ENCODE measurements at places on chromosomes 6 and 20. TPM values are rescaled to one million over a fixed set of nuclear protein-coding genes. Genes with fewer than 3 reads are reported as not detected.

DNA sequence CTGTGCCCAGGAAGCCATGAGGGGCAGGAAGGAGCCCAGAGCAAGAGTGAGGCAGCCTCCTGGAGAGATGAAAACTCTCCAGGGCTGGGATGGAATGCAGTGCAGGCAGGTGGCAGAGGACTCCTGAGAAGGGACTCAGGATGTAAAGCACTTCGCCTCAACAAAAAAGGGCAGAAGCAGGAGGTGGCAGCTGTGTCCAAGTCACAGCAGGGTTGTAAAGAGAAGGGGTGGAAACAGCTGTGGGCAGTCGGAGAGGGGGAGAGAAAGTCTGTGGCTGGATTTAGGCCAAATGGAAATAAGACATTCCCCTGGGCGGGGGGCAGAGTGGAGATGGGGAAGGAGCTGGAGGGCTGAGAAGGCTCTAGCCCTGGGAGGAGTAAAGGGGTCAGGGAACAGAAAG is 34.9 kb downstream of the CYP21A2 start:
- no peak for DNase-seq

GRCh38 chr6:21188505-21189223 is 404.9 kb upstream of the SOX4 start:
- DNase-seq = no peak

DNA sequence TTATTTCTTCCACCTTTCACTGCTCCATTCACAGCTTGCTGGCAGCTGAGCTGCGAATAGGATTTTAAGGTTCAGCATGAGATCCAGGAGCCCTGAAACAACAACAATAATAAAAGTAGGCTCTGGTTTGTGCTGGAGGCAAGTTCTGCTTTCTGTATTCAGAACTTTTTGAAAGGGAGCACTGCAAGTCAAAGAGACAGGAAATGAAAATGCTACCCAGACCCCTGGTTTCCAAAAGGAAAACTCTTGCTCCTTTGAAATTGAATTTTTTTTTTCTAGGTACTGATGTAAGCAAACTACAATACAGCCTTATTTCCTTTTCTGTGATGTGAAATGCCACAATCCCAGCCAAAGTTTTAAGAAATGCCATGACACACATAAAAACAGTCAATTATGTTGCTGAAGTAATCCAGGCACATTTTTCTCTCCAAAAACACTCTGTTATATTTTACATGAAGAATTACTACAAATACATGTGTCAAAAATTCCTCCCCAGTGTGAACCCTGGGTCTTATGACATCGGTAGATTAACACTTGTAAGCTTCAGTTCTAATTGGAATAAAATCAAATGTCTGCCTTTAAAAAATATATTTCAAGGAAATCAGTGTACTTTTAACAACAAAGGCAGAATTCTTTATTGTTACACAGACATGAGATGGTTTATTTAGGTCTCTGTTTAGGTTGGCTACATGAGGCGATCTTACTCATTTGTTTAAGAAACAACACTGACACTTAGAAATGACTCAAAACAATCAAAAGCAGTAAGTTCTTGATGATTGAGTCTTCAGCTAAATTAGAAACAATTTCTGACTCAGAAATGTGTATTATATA is 656.7 kb downstream of the EPHA7 start:
- no peak for DNase-seq

DNA sequence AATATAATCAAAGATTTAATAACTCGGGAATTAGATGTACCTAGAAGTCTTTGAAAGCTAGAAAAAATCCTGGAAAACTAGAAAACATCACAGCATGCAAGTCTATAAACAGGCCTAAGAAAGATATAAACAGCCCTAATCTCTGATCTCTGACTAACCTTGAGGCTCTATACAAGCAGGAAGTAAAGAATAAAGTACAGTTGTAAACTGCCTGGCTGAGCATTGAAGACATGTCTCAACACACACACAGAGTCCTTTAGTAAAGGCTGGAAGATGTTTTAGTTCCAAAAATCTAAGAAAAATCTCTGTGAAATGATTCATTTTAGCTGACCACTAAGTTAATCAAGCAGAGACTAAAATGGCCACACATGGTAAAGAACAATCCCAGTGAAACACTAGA is 774.5 kb downstream of the EYS start:
- no peak for DNase-seq

DNA sequence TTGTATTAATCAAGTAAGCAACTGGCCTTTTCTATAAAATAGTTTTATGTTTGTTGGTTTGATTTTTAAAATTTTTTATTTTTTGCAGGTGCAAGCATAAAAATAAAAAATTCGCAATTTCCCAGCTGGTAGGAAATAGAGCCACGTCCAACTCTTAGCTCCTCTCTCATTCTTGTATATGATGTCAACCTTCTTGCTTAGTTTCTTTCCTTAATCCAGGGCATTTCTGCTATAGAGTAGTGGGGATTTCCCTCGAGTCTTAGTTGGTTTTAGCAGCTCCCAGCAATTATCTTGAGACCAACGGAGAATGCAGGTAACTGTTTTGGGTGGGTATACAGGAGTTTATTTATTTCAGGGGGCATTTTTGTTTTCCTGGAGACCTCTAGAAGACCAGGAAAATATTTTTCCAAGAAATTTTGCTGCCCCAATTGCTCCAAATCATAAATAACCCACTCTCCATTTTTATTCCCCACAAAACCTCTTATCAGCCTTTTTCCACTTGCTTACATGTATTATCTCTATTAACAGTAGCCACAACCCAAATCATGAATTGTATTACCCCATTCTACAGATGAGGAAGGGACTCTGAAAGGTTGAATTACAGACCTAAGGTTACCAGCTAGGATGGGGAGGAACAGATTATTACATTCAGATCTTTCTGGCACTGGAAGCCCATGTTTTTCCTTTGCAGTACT is 18.4 kb downstream of the PHACTR2 start:
- DNase-seq = no peak

The SYCP2L gene
- 0.99 TPM for total RNA-seq

The STMND1 gene
- total RNA-seq = not detected

The SPDEF gene
- total RNA-seq = not detected

- DNase-seq = no peak
Measured at GRCh38 chr20:31515775-31516107, 1.5 kb downstream of the HM13 start.

- DNase-seq = no peak
Measured at GRCh38 chr6:4379958-4380357, 244.6 kb upstream of the ECI2 start.

DNA sequence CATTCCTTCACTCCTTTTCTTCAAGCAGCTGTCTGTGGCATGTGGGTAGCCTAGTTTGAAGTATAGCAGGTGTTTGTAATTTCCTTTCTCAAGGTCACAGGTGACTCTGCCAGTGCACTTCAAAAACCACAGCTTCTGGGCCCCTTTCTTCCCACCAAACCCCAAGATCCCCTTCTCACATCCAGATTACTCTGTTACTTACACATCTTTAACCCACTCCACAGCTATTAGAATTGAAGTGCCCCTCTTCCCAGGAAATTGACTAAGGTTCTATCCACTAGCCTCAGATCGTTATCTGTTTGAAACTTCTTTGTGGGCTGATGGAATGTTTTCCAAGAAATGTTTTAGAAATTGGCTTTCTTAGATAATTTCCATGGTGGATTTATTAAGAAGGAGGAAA is 150.8 kb downstream of the AHI1 start:
- DNase-seq = no peak

DNA sequence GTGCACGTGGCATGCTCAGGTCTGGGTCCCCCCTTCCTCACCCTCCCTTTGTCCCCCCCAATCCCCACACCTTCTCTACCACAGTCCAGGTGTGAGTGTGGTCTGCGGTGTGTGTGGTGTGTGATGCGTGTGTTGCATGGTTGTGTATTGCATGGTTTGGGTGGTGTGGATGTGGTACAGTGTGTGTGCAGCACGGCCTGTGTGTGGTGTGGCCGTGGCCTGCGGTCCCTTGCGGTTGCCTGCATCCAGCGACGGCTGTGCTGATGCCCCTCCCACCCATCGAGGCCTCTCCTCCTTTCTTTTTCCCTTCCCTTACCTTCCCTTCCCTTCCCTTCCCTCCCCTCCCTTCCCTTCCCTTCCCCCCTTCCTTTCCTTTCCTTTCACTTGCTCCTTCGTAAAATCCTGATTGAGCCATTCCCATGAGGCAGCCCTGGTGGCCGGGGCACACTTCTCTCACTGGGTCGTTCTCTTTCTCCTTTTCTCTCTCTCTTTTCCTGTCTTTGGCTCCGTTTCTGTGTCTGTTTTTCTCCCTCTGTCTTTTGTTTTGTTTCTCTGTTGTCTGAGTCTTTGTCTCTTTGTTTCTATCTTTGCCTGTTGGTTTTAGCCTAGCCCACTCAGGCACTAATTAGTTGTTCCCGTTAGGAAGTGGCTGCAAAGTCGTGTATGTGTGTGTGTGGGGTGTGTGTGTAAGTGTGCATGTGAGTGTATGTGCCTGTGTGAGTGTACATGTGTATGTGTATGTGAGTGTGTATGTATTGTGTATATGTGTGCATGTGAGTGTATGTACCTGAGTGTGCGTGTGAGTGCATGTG is 65.7 kb downstream of the SRC start:
- no peak for DNase-seq

- DNase-seq = peak; percentile 60
Measured at GRCh38 chr20:13930281-13930680, 60.1 kb downstream of the SEL1L2 start.

GRCh38 chr6:88985901-88986300 is 22.5 kb upstream of the RNGTT start:
- DNase-seq = no peak

DNA sequence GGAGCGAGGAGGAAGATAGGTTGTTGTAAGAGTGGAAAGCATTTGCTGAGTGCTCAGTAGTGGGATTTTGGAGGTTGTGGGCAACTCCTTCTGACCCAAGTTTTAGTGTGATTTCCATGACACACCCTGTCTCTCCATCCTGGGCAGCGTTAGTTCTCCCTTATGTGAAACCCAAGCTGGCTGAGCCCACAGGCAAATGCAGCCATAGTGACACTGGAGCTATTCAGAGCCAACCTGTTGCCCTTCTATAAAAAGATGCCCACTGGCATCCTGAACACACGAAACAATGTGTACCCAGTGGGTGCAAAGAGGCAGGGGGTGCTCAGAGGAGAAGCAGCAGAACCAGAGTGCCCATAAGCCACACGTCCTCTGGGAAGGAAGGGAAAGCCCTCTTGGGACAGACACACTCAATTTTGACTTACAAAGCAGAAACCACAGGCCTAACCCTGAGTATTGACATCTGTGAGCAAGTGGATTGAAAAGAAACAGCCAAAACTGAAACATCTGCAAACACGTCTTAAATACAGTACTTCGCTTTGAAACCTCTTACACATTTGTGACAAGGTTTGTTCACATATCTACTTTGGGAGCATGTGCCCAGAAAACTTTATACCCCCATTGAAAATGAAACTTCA is 54.6 kb downstream of the BPIFB1 start:
- no peak for DNase-seq

GRCh38 chr20:37142708-37143107 is 36.4 kb upstream of the RPN2 start:
- DNase-seq = no peak

Measured in MG63 (cell line).